ENCODE measurements at places on chromosomes 4 and X.
A peak's percentile ranks its signal among the peaks of the same experiment; 100 is the strongest.

GRCh38 chr4:126799971-126800574, 832.7 kb upstream of the INTU start:
- DNase-seq, result peak; percentile 22

DNA sequence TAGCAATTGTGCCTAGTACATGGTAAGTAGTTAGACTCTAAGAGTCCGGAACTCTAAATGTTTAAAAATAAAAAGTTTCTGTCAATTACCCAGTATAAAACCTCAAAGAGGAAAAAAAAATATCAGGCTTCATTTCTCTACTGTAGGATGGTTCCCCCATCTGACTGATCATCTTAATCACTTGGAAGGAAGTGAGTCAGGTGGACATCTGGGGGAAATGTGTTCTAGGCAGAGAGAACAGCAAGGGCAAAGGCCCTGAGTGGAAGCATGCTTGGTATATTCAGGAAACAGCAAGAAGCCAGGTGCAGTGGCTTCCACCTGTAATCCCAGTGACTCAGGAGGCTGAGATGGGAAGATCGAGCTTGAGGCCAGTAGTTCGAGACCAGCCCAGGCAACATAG, 2.9 kb upstream of the EIF1AX start:
- no peak for DNase-seq

- DNase-seq, result no peak
Observed at GRCh38 chr4:100889401-100889800, 371.6 kb upstream of the EMCN start.

- no peak for DNase-seq
Observed at GRCh38 chr4:160019936-160020335, 917.1 kb downstream of the RAPGEF2 start.

All from muscle of arm (tissue), 14 donors.